ENCODE measurements at places on chromosomes 1 and 21.

- DNase-seq, result no peak
Observed at GRCh38 chr1:43285269-43285990, at the start of gene C1orf210. TSS of gene C1orf210 (minus strand) at chr1:43285581. CDS start at chr1:43283270, 2,311 bp downstream.

- DNase-seq, result no peak
Observed at GRCh38 chr1:220189750-220190347, 82.4 kb downstream of the RAB3GAP2 start.

DNA sequence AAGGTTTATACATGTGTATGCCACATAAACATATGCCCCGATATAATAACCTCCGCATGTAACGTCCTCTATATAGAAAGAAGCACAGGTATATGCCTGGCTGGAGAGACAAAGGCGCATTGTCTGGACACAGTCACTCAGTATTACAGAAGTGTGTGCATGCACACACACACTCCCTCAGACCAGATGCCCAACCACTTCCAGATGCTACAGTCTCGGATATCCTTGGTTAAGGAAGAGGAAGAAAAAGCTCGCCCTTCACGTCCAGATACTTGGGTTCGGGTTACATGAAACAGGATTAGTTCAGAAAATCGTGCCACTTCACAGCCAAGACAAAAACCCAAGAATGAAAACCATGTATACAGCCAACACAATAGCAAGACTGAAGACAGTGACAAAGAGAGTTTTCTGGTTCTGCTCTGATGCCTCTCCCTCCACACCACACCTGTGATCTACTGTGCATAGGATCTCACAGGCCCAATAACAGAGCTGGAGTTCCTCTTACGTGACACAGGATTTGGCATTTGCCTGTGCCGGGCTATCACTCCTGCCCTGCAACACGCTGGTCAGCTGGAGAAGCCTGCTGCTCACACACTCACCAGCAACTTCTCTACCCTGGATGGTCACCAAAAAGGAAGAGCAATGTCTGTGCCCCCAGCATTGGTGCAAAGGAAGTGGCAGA, 75.0 kb downstream of the SSBP3 start:
- DNase-seq, result no peak

- DNase-seq, result no peak
Observed at GRCh38 chr21:42398436-42399028, 2.7 kb upstream of the TMPRSS3 start.

DNA sequence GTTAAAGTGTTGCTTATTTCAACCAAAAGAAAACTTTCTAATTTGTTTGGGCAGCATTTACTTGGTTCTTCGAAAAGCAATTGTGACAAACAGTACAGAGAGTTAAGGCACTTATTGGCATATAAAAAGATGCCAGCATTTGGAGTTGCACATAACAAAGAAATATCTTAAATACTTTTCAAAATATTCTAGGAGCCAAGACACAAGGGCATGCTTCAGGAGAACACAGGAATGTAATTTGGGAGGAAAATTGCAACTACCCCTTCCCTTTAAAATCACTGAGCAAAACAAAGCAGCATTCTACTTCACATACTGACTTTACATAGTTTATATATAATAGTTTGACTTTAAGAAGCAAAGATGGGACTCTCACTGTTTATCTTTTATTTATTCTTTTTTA, 4.6 kb upstream of the TIE1 start:
- no peak for DNase-seq
